Hypothalamus (tissue), 51 donors: ENCODE measurements at places on chromosomes 16 and 17.

DNA sequence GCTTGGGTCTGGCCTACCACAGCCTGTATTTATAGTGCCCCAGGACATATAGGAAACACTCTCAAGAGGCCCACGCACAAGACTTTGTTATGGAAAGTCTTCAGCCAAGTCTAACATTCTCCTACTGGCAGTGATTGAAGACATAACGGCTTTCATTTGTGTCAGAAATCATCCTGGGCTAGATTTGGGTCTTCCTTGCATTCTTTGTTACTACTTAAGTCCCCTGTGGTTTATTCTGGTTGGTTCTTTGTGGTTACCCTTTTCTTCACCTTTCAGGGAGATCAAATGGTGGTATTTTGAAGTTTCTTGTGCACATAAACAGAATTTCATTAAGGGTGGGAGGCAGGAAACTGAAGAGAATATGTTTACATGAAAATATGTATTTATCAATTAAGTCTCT, 37.7 kb downstream of the REXO5 start:
- no peak for DNase-seq

GRCh38 chr17:14165616-14166015, 71.0 kb downstream of the CDRT15 start:
- no peak for DNase-seq

- no peak for DNase-seq
These were observed 25.6 kb downstream of the IGSF6 start for GRCh38 chr16:21626659-21627277.

DNA sequence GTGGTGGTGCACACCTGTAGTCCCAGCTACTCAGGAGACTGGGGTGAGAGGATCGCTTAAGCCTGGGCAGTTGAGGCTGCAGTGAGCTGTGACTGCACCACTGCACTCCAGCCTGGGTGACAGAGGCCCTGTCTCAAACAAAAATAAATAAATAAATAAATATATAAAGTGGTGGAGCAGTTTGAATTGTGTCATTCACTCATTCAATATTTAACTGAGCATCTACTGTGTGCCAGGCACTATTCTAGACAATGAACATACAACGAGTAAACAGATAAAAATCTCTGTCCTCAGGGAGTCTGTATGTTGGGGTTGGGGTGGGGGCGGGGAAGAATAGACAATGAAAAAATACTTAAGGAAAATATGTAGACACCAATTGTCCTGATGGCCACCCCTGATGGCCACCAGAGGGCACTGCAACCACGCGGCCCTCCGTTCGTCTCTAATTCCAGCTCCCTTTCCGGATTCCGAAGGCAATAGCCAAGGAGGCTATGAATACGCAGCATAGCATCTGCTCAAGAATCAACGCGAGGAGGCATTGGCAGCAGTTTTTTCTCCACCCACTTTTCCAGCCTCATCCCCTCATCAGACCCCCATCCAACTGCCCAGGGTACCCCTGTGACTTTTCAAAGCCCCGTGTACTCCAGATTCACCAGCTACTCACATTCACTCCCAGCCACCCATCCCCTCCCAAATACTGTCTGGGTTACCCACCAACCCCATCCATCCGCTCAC, 21.4 kb downstream of the QPRT start:
- DNase-seq, result no peak

GRCh38 chr16:19582050-19582831, 26.7 kb downstream of the VPS35L start:
- DNase-seq, result no peak

DNA sequence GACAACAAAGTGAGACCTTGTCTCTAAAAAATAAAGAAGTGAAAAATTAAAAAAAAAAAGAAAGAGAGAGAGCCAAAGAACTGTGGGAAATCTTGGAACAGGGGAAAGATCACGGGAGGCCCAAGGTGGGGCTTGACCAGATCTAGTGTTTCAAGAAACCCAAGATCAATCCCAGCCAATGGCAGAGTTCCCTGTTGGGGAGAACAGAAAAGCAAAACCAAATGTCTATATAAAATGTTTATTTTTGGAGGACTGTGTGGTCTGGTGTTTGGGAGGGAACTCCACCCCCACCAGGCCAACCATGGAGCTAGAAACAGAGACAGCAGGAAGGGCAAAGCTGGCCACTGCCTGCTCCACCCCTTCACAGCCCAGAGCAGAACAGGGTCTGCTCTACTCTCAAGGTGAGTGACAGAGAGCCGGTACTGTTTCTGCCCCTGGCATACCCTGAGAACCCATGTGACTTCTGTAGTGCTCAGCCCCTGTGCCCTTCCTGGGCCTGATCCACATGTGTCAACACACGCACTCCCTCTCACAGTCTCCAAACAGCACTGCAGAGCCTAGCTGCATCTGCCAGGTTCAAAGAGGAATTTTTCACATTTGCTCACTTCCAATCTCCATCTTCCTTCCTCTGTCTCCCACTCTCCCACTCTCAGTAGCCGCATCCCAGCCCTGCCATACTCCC, 3.7 kb downstream of the TMEM101 start:
- no peak for DNase-seq

DNA sequence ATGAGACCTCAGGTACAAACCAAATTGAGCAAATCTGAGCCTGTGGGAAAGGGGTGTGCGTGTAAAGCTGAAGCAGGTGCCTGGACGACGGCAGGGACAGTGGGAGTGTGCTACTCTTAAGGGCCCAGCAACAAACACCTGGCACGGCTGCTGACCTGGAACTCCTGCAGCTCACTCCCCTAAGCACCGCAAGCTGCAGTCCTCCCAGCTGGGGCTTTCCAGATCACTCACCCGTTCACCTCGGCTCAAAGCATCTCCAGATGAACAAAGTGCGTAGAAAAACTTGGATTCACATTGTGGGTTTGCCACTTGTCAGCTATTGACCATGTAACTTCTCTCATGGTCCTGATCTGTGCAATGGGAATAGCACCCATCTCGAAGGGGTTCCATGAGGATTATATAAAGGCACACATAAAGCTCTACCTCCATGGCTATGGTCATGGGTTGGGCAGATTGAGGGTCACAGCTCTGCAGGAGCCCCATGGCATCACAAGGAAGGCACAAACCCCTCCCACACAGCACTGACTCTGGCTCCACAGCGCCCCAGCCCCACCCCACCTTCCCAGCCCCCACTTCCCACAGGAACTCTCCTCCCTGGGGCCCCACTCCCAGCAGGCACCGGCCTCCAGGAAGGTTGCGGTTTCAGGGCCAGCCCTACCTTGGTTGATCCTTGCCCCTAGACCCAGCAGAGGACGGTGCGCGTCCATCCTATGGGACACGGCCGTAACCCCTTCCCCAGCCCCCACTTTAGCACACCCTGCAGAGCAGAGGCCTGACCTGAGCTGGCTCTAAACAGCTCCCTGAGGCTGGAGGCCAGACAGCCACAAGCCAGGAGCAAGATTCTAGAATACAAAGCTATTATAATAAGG, 21.9 kb downstream of the ST3GAL2 start:
- DNase-seq, result no peak

DNA sequence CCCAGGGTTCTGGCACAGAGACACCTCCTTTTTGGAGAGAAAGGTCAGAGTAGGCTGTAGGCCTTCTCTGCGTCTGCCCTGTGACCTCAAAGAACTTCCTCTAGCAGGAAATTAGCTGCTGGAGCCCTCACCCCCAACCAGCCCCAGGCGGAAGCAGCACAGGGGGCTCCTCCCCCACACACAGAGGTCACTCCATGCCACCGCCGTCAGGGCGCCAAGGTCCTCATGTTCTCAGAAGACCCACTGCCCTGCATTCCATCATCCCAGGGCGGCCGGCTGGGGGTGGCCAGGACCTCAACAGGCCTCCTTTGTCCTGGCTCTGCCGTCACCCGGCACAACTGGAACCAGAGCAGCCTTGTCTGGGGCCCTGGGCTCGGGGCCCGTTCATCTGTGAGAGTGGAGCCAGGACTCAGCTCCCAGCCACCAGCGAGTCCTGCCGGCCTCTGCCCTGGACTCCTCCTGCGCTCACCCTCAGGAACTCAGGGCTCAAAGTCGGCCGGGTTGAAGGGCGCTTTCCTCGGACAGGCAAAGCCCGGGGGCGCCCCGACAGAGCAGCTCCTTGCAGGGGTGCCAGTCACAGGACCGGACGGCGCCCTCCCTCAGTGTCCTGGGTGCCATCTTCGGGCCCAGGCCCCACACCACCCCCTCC, 1.2 kb downstream of the TMC6 start:
- DNase-seq, result peak; percentile 68

- no peak for DNase-seq
These were observed 86.7 kb upstream of the TOB1 start for GRCh38 chr17:50952889-50953288.

- no peak for DNase-seq
These were observed 496.2 kb upstream of the ZFHX3 start for GRCh38 chr16:73543970-73544599.

- DNase-seq, result no peak
These were observed 643.7 kb downstream of the MAF start for GRCh38 chr16:78956859-78957258.

GRCh38 chr16:86892509-86892908, 314.2 kb downstream of the FOXL1 start:
- DNase-seq, result no peak

DNA sequence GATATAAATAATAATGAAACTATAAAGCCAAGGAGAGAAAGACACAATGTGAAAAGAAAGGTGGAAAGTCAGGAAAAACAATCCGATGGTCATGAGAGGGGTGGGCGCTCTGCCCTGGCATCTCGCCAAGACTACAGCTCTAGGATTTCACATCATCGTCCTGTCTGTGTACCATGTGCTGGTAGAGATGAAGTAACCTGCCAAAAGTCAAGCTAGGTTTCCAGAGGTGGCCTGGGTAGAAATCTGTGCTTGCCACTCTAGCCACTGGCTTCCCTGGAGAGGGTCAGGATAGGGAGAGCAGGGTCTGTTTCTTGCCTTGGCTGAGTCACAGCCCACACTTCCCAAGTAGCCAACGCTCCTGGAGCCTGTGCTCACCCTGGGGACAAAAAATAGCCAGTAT, 31.0 kb upstream of the TRAP1 start:
- DNase-seq, result no peak

GRCh38 chr17:12133183-12133582, 112.5 kb downstream of the MAP2K4 start:
- no peak for DNase-seq

DNA sequence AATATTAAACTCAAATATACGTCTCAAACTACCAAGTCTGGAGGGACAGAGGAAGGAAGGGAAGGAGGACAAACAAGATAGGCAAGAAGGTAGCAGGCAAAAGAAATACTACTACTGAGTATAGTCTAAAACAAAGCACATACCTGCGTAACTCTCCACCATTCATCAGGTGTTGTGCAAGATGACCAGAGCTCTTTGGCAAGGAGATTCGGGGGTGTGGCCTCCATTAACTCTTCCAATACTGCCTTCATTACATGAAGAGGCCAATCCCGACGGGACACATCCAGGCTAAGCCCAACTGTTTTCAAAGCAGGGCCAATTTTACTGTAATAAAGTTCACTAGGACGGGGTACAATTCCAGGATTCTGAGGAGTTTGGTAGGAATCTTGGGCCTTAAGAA, 38.2 kb upstream of the ARL6IP1 start:
- DNase-seq, result no peak

GRCh38 chr17:61970030-61970429, 42.2 kb upstream of the INTS2 start:
- DNase-seq, result no peak

DNA sequence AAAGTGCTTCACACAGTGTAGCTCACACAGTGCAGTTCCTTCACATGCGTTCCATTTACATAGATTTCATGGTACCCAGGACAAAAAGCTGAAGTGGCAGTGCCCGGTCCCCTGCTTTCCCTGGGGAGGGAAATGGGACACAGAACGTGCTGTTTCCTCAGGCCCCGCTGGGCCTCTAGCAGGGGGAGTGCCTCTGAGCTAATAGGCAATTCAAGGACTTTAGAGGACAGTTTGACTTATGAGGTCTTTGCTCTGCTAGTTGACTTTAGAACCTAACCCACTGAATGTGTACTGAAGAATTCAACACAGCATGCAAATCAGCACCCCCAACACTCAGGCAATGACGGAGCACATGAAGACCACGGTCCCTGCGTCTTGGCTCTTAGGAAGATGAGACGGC, 6.8 kb downstream of the CDIP1 start:
- DNase-seq, result no peak

DNA sequence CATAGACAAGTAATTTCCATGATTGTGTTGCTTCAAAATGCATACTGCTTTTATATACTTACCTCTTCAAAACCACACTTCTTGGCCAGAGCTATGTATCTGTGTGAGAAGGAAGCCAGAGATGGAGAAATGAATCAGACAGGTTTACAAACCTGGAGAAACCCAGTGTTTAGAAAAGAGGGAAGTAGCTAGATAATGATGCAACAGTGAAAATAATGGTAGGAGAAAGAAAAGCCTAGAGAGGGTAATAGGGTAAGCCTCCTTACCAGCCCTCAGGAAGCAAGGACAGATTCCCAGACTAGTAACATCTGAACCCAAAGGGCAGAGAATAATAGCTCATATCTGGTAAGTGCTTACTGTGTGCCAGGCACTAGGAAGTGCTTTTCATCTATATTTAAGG, 250.3 kb upstream of the CDH11 start:
- no peak for DNase-seq

GRCh38 chr16:88497561-88498462, 44.7 kb downstream of the ZFPM1 start:
- no peak for DNase-seq

DNA sequence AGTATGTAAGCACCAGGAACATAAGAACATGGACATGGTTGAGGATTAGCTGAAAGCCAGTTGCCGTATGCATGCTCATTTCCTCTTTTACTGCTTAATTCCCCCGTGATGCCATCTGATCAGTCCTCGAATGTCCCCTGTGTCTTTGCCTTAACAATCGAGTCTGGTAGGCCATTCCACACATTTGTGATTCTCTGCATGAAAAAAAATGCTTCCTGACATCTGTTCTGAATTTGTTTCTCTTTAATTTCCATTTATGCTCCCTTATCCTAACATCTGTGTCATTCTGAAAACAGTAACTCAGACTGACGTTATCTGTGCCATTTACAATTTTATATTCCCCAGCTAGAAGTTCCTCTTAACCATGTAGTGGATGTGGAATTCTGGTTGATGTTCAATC, 158.2 kb upstream of the TOX3 start:
- DNase-seq, result no peak

- no peak for DNase-seq
These were observed 34.4 kb upstream of the GAN start for GRCh38 chr16:81280393-81280792.

DNA sequence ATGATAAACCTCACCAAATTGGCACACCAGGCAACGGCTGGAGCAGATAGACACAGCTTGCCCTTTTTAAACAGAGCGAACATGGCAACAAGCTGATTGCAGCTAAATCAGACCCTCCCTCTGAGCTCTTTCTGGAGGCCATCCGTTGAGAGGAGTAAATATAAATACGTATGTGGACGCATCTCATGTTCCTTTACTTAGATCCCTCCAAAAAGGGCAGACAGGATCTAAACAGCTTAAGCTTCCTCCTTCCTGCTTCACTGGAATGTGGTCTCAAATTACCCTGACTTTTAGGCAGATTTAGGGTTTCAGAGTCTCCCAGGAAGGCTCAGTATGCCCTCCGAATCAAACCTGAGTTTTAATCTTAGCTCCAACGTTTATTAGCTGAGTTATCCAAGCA, 204.7 kb upstream of the GOT2 start:
- DNase-seq, result no peak
